NCI-H510A (cell line): ENCODE measurements at places on chromosomes 7 and 10.

- DNase-seq = peak; percentile 36
Observed at GRCh38 chr10:99709480-99710229, 22.3 kb downstream of the COX15 start.

DNA sequence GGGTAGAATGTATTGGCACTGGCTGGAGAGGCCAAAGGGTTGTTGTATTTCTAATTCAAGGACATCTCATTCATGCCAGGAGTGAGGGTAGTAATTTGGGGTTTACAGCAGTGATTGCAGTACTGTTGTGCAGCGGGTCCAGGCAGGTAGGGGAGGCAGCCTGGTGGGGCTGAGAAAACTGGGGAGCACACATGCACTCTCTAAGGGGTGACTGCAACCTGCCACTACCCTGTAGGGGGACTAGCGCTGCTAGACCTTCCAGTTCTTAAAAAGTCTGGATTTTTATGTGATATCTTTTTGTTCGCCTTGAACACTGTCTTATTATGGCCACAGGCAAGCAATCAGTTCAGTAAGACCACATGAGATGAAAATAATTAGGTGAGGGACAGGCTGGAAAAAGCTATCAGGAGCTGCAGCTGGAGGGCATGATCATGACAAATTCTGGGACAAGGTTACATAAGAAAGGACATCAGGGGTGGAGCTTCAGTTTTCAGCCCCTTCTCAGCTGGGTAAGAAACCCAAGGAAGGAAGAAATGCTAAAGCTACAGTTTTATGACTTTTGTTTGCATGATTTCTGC lies 149.0 kb downstream of the ARHGAP21 start:
- DNase-seq = no peak

GRCh38 chr10:117320050-117320665 lies 55.1 kb downstream of the PDZD8 start:
- no peak for DNase-seq

GRCh38 chr10:6716516-6716915 lies 136.4 kb upstream of the PRKCQ start:
- DNase-seq = no peak

GRCh38 chr10:109939315-109939961 lies 16.1 kb upstream of the XPNPEP1 start:
- no peak for DNase-seq

DNA sequence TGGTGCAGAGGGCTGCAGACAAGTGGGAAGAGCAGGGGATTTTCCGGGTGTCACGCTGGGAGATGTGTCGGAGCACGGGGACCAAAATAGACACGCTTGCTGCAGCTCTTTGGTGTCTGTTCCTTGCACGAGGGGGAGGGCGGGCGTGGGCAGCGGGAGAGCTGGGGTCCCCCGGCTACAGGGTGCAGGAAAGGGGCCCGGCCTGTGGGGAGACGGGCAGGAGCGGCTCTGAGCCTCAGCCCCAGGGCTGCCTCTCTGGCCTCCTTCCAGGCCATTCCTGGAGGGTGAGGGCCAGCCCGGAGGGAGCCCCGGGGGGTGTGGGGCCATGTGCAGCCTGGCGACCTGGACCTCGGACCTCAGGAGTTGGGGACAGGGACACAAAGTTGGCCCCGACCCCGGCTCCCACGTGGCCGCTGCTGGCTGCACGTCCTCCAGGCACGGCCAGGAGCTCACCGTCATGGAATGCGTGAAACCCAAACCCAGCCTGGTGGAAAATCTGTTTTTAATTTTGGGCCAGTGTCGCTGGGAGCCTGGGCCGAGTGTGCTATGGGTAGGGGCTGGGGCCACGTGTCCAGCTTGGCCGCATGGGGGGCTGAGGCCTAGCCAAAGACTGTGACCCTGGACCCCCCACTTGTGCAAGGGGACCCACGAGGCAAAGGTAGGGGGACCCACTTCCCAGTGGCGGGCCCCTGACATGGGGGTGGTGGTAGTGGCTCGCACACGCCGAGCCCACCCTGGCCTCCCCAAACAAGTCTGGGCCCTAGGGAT lies 6.6 kb downstream of the TTYH3 start:
- no peak for DNase-seq

- no peak for DNase-seq
Observed at GRCh38 chr7:114783508-114783907, 138.4 kb upstream of the MDFIC start.

DNA sequence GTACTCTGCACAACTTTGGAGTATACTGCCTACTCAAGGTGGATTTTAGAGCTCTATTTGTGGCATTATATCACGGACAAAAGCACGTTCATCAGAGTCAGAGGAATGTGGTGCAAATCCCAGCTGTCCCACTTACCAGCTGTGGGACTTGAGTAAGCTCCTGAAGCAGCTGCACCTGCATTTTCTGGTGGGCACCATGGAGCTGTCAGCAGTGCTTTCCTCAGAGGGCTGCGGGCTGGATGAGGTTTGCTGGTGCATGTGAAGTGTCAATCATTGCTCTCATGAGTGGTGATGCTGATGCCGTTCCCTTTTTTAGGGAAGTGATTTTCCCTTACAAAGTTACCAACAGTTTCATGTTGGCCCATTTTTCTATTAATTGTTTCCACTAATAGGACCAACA lies 53.4 kb downstream of the EGFR start:
- DNase-seq = no peak

DNA sequence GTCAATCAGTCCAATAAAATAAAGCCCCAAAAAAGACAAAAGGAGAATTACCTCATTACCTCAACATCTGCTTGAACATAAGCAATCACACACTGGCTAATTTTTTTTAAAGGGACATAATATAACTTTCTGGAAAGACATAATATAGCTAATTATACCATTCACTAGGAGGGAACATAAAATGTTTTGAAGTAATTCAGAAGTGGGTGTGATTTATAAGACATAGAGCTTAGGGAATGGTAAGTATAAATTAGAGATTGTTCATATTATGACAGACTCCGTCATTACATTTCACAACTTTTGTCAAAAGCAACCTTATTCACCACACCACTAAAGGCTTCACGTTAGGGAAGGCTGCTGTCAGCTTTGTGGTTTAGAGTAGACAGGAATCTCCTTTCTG lies 3.8 kb downstream of the SHTN1 start:
- DNase-seq = no peak

DNA sequence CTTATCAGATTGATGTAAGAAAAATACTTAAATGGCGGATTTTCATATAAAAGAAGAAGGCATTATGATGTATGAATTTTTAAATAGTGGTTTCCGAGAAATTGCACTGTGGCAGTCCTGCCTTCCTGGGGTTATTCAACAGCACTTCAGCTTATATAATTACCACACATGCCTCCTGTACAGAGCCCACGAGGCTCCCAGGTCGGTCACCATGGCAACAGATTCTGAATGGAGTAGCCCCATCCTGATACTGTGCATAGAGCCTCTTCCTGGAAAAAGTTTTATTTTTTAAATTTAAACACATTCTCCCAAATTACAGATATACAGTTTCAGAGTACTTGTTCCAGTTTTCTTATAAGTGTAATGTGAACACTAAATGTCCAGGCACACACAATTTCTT lies 15.9 kb upstream of the ASB4 start:
- peak; percentile 75 for DNase-seq

DNA sequence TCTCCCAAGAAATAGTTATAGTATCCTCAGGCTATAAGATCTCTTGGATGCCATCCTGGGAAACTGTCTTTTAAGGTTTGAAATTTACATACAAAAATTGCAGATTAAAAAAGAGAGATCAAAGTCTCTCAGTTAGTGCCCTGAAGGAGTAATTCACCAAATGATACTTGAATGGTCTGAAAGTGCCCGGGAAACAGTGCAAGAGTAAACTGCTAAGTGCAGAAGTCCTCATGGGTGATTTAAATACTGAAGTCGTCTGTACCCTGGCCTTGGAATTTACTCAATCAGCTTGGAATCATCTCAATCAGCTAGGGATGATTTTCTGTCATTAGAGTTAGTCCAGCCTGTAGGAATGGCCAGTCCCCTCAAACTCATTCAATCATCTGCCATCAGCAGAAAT lies 155.3 kb downstream of the GLI3 start:
- no peak for DNase-seq

DNA sequence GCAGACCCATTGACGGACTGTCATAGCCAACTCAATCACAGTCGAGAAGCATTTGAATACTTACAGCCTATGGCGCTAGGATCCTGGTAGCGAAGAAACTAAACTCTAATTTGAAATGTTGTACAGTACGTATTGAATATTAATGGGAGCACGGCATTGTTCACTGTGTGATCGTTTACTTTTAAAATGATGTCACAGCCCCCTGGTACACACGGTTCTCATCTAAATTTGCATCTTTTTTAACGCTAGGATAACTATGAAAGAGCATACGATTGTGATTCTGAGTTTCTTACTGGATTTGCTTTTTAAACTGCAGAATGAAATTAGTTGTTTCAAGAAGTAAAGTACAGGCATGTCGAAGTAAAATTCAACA lies 895 bp upstream of the NAPEPLD start:
- no peak for DNase-seq

DNA sequence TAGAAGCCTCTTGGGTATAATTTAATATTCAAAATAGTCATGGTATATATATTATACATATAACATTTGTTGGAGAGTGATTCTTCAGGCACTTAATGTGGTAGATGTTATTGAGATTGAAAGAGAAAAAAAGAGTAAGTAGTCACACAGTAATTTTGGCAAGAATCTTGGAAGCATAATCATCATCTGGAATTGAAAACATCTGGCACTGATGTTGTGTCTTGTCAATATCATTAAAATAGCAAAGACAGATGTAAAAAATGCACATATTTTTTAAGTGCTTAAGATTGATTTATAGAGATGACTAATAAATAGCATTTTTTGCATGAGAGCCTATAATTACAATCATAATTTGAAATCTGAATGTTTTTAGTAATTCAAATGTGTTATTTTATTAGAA lies 9.5 kb downstream of the SEMA3D start:
- DNase-seq = no peak

DNA sequence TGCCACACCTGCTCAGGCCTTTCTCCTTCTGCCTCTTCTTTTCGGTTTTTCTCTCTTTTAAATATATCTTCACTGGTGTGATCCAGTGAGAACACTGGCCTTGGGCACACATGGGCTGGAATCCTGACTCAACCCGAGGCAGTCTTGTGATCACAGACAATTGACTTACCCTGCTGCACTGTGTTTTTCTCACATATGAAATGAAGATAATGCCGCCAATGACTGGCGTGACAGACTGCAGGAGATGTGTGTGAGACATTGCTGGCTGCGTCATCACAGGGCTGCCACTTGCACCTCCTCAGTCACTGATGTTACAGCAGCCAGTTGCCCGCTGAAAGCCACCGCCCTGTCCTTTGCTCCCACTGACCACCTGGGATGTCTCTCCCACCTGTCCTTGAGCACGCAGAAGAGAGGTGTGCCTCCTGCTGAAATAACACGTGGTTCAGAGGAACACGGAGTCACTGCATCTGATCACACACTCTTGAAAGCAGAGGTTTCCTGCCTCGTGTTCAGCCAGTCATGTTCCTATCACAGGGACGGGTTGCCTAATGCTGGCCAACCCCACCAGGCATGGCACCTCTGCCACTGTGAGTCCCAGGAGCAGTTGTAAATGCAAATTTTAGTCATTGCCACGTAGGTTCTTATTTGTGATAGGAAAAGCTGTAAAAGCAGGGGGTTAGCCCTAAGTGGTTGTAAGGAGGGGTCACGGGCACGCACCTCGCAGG lies 124.6 kb upstream of the LANCL2 start:
- no peak for DNase-seq

DNA sequence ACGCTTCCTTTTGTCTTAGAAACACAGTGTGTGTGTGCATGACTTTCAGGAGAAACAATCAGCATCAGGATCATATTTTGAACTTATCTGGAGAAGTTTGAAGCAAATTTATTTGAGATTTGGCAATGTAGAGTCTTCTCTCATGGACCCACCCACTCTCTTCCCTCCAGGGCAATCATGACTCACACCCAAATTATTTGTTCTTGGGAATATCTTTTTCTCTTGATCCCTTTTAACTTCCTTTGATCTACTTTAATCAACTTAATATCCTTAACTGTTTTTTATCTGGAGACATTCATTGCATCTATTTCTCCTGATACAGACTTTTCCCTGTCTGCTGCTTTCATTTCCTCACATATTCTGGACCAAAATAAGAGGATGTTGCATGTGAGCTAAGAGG lies 1174.3 kb downstream of the GATA3 start:
- DNase-seq = no peak

DNA sequence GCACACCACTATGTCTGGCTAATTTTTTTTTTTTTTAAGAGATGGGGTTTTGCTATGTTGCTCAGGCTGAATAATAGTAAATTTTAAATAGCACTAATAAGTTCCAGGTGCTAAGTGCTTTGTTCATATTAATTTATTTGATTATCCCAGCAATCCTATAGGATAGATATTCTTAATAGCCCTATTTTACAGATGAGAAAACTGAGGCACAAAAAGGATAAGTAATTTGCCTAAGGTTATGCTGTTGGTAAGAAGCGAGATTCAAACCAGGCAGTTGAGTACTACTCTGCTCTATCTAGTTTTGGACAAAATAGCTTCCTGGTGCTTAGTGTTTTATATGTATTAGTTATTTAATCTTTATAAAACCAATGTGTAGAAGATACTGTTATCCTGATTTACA lies 72.5 kb upstream of the STRIP2 start:
- no peak for DNase-seq

- DNase-seq = no peak
Observed at GRCh38 chr10:132132421-132132841, 54.3 kb upstream of the DPYSL4 start.

GRCh38 chr7:98078197-98078870 lies 28.3 kb upstream of the LMTK2 start:
- no peak for DNase-seq

- DNase-seq = no peak
Observed at GRCh38 chr10:73018632-73019031, 64.0 kb upstream of the PLA2G12B start.

GRCh38 chr7:141023295-141023694 lies 8.5 kb upstream of the MRPS33 start:
- no peak for DNase-seq

DNA sequence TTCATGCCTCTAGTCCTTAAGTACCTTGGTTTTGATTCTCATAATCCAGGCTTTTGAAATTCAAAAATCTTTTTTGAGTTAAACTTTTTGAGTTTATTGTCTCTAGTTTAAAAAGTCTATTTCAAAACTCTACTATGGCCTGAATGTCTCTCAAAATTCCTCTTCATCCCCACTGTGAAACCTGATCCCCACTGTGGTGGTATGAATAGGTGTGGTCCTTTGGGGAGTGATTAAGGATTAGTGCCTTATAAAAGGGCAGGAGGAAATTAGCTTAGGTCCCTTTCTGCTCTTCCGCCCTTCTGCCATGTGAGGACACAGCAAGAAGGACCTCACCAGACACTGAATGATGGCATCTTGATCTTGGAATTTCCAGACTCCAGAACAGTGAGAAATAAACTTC lies 44.1 kb upstream of the JAZF1 start:
- DNase-seq = no peak

DNA sequence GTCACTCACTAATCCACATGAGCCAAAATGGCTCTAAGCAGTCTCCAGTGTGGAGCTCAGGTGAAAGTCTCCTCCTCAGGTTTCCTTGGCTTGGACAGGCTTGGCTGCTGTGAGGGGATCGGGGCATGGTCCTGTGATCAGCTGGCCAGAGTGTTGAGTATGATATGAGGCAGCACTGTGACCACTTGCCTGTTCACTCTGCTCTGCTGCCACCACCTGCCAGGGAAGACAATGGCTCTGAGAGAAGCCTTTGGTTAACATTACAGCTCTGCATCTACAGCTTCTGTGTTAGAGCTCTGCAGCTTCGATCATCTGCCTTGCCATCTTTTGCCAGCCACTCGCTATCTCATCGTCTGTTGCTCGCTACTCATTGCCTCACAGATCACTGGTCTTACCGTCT lies 20.1 kb upstream of the PTN start:
- DNase-seq = no peak
